ENCODE measurements at places on chromosomes 11 and 22.

GRCh38 chr11:12642806-12643428 is 31.3 kb upstream of the TEAD1 start:
- no peak for DNase-seq

- DNase-seq, result no peak
Measured at GRCh38 chr11:8263109-8263768, 439 bp downstream of the LMO1 start.

DNA sequence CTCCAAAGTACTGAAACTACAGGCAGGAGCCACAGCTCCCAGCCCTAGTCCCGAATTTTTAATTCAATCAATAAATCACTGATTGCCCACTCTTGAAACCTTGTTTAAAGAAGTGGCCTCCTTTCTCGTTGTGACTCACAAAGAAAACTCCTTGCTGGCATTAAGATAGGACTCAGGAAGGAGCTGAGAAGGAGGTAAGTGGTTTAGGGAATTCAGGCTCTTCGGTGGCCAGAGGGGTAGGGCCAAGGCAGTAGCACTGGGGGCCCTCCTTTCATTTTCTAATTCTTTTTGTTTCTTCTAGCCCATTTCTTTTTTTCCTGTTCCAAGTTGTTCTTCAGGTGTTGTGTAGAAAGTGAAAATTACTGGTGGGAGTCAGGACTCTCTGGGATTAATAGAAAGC is 86.2 kb upstream of the OR9Q1 start:
- DNase-seq, result peak; percentile 24

- DNase-seq, result no peak
Measured at GRCh38 chr11:70323806-70324205, 53.3 kb downstream of the PPFIA1 start.

- no peak for DNase-seq
Measured at GRCh38 chr11:114678125-114679036, at the start of gene NXPE2. TSS of gene NXPE2 (plus strand) at chr11:114678527. CDS start at chr11:114678576, 49 bp downstream.

DNA sequence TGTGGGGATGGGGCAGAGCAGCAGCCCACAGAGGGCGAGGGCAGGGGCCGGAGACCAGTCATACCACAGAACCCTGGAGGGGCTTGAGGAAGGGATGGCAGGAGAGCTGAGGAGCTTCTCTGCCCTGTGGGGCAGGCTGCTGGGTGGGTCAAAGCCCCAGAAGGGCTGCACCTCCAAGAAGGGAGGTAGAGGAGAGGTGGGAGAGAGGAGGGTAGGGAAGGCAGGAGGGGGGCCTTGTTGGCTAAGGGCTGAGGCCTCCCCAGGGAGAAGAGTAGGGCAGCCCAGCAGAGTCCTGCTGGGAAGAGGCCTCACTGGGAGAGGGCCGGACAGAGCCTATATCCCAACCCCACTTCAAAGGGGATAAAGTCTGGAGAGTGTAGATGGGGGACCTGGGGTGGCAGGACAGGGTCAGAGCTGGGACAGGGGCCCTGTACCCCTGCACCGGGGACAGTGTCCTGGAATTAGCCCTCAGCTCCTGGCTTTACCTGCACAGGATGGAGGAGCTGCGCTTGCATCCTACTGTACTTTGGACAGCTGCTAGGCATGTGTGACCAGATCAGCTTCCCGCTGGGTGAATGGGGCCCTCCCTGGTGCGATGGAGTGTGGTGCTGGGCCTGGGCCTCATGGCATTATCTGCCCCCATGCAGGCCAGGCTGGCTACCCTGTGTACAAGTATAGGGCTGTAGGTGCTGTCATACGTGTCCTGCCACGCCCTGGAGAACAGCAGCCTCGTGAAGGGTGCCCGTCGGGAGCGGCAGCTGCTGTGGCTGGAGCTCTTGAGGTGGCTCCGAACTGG is 7.3 kb downstream of the DGCR6L start:
- DNase-seq, result peak; percentile 78

DNA sequence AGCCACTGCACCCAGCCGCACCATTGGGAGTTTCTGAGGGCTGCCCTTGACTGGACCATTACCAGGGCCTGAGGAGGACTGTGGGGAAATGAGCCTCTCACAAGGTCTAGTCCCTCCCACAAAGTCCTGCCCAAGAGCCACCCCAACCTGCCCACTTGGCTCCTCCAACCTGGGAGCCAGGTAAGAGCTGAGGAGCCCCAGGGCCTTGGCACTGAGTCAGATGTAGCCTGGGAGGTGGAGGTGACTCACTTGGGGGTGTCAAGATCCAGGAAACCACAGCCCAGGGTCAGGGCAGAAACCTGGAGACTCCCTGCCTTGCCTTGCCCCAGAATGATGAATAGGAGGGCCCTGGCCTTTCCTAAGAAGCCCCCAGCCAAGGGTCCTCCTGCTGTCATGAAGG is 25.8 kb upstream of the P2RY2 start:
- DNase-seq, result no peak

GRCh38 chr11:9716275-9717039 is 52.6 kb downstream of the SWAP70 start:
- no peak for DNase-seq

GRCh38 chr11:27161071-27161470 is 120.5 kb downstream of the BBOX1 start:
- no peak for DNase-seq
